ENCODE measurements at places on chromosomes 5 and 9.

DNA sequence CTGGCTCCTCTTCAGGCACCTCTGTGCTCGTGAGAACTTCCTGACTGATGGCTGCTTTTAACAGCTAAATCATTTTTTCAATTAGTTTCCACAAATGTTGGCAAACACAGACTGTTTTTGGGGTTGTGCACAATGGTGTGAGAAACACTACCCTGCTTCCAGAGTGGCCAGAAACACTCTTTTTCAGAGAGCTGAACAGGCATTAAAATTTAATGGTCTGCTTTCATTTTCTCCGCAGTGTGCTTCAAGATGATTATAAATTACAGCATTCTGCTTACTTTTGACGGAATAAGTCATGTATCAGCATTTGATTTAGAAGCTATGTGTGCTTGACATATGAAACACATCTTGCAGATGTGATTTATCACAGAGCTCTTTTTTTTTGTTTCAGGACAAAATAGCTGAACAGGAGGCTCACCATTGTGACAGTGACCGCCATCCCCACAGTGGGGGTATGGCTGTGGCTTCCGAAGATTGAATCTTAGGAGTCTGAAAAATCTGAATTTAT is 454.5 kb upstream of the ZNF608 start:
- DNase-seq: no peak

- DNase-seq: no peak
Observed at GRCh38 chr9:83509402-83509801, 28.8 kb downstream of the FRMD3 start.

- DNase-seq: no peak
Observed at GRCh38 chr5:172771439-172772111, 580 bp upstream of the DUSP1 start.

GRCh38 chr5:77285251-77285841 is 74.9 kb downstream of the PDE8B start:
- DNase-seq: no peak
